ENCODE measurements at places on chromosomes 5 and 9.
A peak's percentile ranks its signal among the peaks of the same experiment; 100 is the strongest.

DNA sequence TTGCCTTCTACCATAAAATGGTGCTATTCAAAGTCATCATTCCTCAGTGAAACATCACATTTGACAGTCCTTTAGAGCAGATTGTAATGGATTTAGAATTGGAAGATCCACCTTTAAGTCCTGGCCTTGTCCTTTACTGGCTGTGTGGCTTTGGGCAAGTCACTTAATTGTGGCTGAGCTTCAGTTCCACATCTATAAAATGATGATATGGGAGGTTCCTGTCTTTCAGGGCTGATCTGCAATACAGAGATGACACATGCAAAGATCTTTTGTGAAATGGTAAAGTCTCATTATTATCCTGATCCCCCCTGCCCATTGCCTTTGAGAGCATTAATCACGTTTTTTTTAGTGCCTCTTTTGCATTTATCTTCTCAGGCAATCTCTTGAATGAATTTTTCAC lies 58.2 kb downstream of the ZFAND5 start:
- no peak for DNase-seq

DNA sequence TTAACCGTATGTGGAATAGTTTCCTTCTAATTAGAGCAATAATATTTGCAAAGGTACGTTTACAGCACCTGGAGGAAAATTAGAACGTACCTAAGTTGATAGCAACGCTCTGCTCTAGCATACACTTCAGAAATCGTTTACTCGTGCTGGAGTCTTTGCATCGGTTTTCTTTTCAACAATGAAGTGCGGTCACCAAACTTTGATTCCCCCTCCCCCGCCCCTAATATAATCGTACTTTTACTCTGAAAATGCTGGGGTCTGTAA lies 506 bp downstream of the ADAMTS19 start:
- DNase-seq = no peak

GRCh38 chr9:105879181-105879580 lies 184.8 kb downstream of the TMEM38B start:
- no peak for DNase-seq

DNA sequence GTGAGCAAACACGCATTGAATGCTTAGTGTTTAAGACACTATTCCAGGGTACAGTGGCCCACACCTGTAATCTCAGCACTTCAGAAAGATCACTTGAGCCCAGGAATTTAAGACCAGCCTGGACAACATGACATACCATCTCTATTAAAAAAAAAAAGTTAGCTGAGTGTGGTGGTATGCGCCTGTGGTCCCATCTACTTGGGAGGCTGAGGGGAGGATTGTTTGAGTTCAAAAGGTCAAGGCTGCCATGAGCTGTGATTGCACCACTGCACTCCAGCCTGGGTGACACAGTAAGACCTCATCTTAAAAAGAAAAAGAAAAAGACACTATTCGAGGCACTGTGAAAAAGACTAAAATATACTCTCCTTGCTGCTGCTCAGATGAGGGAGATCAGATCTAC lies 240.7 kb downstream of the NR3C1 start:
- no peak for DNase-seq

DNA sequence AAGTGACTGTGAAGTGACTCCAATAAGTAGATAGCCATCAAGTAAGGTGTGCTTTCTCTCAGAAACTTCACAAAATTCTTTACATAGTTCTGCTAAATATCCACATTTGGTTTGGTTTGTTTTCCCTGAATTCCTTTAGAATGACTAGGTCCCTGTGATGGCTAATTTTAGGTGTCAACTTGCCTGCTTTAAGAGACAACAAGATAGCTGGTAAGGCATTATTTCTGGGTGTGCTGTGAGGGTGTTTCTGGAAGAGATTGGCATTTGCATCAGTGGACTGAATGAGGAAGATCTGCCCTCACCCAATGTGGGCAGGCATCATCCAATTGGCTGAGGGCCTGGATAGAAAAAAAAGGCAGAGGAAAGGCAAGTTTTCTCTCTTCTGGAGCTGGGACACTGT lies 8.3 kb upstream of the PTBP3 start:
- DNase-seq = no peak

GRCh38 chr5:146039420-146039819 lies 66.0 kb downstream of the PLAC8L1 start:
- no peak for DNase-seq

- DNase-seq = no peak
These were observed 96.7 kb upstream of the GRHPR start for GRCh38 chr9:37325778-37326177.

- no peak for DNase-seq
These were observed 12.8 kb downstream of the GHR start for GRCh38 chr5:42436051-42436450.

DNA sequence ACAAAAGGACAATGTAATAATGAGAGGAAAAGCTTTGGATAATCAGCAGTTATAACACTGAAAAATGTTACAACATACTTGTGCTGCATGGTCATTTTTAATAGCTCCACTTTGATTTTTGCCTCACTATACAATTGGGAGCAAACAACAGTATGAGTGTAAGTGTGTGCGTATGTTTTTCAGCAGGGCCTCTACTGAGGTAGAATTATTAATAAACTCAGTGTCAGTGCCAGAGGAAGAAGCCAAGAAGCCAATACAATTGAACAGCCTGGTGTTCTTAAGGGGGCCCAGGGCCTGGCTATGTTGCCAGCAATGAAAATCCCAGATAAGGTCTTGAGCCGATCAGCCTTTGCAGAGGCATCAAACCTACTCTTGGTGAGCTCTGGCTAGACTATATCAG lies 16.1 kb upstream of the RLN1 start:
- no peak for DNase-seq

DNA sequence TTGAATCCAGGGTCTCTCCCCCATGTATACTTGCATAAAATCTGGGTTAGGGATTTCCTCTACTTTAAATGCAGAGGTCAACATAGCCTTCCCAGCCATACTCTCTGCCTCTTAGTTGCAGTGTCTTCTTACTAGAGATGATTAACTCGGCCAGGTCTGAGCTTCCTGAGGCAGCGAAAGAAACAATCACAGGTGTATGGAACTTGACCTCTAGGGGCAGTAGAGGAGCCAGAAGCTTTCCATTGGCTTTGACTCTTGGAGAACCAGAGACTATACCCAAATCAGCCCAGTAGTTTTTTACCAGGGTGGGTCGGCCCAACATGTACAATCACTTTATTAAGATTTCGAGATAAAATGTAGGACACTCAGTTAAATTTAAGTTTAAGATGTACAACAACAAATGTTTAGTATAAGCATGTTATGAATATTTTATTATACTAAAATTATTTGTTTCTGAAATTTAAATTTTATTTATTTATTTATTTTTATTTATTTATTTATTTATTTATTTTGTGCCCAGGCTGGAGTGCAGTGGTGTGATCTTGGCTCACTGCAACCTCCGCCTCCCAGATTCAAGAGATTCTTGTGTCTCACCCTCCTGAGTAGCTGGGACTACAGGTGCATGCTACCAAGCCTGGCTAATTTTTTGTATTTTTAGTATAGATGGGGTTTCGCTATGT lies 48.0 kb upstream of the DMRT3 start:
- peak; percentile 6 for DNase-seq

GRCh38 chr9:136051837-136052471 lies 43.1 kb downstream of the NACC2 start:
- DNase-seq = peak; percentile 98

- peak; percentile 21 for DNase-seq
These were observed 58.7 kb upstream of the ERBIN start for GRCh38 chr5:65867542-65868195.

GRCh38 chr5:55636683-55637082 lies 75.4 kb downstream of the SLC38A9 start:
- no peak for DNase-seq

DNA sequence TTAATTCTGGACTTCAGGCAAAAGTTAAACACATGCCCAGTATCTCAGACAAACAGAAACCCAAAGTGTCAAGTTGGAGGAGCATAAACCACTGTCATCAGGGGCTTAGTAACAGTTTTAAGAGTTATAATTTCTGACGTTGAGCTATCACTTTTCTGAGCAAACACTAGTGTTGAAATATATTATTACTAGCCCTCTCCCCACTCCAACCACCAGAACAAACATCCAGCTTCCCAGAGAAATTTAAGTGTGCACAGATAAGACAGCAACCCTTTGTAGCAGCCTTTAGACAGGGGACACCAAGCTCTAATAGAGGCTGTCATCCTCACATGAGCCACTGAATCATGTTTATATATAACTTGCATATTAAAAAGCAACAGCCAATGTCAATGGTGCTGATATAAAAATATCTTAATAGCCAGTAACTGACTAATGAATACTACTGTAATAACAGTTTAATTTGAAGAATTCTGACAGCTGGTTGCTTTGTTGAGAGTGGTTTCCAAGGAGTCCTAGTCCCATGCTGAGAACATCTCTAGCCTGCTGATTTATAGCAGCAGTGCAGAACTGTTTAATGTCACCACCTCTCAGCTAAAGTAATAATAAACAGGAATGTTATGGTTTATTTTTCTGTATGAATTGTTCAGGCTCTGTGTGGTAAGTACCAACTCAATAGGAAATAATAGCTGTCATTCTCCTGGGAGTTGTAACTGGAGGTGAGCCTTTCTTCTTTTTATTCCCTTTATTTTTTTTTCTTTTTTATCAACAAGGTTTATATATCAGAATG lies 528.7 kb upstream of the ZNF608 start:
- no peak for DNase-seq

GRCh38 chr9:111622626-111623025 lies 8.5 kb upstream of the DNAJC25 start:
- peak; percentile 82 for DNase-seq

GRCh38 chr5:170142196-170142595 lies 36.5 kb downstream of the FOXI1 start:
- DNase-seq = no peak

GRCh38 chr9:87862536-87863268 lies 20.0 kb upstream of the SPATA31E1 start:
- DNase-seq = peak; percentile 27

GRCh38 chr9:127505396-127506116 lies 54.2 kb downstream of the LRSAM1 start:
- DNase-seq = no peak

DNA sequence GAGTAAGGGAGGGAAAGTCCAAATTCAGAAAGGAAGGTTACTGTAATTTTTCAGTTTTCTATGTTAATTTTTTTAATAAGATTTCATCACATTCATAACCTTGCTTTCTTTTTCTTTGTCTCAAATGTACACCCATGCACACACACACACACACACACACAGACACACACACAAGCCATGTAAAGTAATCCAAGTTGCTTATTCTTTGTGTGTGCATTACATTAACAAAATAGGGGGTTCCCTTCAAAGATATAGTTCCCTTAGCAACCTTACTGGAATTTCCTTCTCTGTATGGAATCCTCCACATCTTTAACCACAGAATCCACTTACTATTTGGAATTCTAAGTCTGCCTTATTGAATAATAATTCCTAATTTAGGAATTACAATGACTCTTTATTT lies 32.7 kb downstream of the ZNF366 start:
- DNase-seq = no peak

DNA sequence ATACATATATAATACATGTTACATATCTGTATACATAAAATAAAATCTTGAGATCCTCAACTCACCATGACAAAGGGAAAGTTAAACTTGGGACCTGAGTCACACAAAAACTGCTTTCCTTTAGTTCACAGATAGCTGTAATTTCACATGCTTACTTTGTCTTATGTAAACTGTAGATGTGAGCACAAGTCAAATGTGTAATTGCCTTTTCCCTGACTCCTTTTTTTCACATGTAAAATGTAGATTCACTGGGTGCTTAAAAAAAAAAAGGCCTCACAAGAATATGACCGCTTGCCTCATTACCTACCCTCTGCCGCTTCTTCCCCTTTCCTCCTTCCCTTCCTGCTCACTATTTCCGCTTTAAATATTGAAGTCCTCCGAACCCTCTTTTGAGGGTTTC lies 21.9 kb upstream of the FAM169A start:
- no peak for DNase-seq

DNA sequence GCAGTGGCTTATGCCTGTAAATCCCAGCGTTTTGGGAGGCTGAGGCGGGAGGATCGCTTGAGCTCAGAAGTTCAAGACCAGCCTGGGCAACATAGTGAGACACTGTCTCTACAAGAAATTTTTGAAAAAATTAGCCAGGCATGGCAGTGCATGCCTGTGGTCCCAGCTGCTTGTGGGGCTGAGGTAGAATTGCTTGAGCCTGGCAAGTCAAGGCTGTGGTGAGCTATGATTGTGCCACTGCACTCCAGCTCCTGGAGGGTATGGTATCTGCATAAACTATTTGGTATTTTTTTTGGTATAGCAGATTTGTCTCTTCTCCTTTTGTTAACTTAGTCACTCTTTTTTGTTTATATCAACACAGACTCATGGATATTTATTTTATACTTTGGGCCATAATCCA lies 61.5 kb upstream of the TEX48 start:
- DNase-seq = peak; percentile 10

DNA sequence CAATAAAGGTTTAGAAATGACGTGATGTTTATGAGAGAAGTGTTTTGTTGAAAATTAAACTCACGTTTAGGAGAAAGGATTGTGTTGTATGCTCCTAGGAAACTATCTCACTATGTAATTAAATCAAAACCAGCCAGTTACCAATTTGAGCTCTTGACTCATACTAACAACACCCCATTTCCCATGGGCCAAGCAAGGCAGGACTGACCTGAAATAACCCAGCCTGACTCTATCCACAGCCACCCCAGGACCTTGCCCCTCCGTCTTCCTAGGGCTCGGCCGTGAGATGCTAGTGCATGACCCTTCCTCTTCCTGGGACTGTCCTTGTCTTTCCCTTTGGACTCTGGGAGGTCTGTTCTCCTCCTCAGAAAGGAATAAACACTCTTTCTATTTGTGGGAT lies 16.4 kb downstream of the TLR4 start:
- no peak for DNase-seq

DNA sequence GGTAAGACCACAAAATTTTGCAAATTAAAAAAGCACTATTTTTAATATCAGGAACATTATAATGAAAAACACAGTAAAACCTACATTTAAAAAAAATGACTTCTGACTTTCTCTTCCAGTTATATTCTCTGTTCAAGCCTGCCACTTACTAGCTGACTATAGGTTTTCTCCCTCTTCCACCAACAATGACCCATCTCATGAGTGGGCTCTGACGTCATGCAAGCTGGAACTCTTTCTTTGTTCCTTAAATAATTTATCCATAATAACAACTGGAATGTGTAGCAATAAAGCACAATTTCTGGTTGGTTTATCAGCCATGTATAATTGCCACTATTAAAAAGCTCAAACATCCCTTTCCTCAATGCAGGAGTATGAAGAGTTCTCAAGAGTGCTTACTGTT lies 378.1 kb upstream of the FAM174A start:
- no peak for DNase-seq

- no peak for DNase-seq
These were observed 280.5 kb downstream of the TUSC1 start for GRCh38 chr9:25397746-25398145.

DNA sequence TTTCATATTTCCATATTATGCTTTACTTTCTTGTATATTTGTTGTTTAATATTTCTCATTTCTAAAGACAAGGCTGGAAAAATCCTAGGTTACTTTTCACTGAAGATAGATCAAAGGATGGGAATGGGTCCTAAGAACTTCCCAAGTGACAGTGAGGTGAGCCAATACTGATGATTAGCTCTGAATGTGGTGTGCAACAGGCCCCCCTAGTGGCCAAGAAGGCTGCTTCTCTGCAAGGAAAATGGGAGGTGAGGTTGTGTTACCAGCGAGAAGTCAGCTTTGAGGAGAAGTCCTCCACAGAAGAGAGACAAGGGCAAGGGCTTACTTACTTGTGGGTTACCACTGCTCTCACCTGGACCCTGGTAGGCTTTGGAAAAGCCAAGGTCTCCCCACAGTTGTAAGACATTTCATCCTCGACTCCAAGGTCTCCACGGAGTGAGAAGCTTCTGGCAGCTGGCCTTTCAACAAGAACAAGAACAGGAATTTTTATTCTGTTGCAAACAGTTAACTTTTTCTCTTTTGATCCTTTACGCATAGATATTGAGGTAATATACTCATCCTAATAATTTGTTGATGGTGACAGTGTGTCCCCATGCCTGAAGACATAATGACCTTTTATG lies 69.9 kb downstream of the MAMDC2 start:
- DNase-seq = peak; percentile 64
